ENCODE measurements at places on chromosomes 11 and 22. TPM values are rescaled to one million over a fixed set of nuclear protein-coding genes. Genes with fewer than 3 reads are reported as not detected.

Gene ARVCF
- 9.3 TPM for total RNA-seq

Gene PRR5
- 3.7 TPM for total RNA-seq

Gene KRTAP5-8
- total RNA-seq = not detected

Gene BUD13
- total RNA-seq = 13.8 TPM

Measured in A172 (cell line).